ENCODE measurements at places on chromosomes 13 and 19.

- DNase-seq, result no peak
These were observed 19.1 kb upstream of the TEX101 start for GRCh38 chr19:43395561-43395960.

DNA sequence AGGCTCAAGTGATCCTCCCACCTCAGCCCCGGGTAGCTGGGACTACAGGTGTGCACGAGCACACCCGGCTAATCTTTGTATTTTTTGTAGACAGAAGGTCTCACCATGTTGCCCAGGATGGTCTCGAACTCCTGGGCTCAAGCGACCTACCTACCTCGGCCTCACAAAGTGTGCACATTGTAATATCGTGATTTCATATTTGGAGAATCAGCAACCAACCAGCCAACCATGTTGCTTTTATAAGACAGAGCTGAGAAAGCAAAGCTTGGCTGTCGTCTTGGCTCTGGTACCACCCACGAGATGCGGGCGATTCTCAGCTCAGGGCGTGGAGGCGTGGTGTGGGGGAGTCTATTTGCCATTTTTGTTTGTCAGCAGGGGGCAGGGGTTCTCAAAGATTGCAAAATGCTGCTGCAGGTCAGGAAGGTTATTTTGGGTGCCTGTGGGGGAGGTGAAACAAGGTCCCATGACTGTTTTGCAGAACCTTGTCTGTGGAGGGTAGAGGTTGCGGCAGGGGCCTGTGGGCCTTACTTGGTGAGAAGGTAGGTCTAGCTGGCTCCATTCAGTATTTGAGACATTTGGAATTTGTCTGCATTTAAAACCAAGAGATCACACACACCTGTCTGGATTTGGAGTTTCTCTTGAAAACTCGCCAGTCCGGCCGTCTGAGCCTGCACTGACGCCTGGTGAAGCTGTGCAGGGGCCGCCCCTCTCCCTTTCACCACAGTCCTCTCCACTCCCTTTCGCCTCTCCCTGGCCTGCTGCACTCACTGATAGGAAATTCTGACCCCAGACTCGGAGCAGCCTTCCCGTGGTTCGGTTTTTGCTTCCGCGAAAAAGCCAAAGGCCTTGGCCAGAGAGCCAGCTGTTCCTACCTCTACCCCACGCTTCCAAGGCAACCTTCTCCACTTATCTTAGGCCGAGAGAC lies 15.4 kb downstream of the TNFAIP8L1 start:
- DNase-seq, result no peak

- no peak for DNase-seq
These were observed 380.8 kb downstream of the LMO7 start for GRCh38 chr13:76016799-76017400.

DNA sequence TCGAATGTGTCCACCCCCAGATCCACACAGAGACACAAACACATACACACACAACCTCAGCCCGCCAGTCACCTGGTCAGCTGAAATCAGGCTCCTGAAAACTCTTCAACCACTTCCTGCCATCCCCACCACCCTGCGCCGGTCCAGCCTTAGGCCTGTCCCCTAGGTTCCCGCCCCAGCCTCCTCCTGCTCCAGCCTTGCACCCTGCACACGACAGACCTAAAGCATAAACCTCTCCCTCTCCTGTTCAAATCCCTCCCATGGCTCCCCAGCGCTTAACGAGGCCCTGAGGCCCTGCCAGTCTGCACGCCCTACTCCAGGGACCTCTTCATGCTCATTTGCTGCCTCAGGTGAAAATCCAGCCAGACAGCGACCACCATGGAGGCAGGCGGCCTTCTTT lies 7.1 kb downstream of the PNMA8B start:
- no peak for DNase-seq

DNA sequence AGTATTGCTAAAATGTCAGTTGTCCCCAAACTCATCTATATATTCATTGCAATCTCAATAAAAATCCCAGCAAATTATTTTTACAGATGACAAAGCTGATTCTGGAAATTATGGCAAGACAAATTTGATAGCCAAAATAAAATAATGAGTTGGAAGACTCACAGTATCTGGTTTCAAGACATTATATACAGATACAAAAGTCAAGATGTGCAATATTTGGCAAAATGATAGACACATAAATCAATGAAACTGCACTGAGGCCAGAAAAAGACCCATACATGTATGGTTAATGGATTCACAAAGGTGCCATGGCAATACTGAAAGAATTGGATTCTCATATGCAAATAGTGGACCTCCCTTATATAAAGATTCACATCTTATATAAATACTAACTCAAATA lies 24.2 kb downstream of the ZNF45 start:
- no peak for DNase-seq

Data from pancreas (tissue), 10 donors.